ENCODE measurements at places on chromosomes 2 and 18. TPM values are rescaled to one million over a fixed set of nuclear protein-coding genes. Genes with fewer than 3 reads are reported as not detected.

Gene ADAM23
- total RNA-seq, result 1.3 TPM

DNA sequence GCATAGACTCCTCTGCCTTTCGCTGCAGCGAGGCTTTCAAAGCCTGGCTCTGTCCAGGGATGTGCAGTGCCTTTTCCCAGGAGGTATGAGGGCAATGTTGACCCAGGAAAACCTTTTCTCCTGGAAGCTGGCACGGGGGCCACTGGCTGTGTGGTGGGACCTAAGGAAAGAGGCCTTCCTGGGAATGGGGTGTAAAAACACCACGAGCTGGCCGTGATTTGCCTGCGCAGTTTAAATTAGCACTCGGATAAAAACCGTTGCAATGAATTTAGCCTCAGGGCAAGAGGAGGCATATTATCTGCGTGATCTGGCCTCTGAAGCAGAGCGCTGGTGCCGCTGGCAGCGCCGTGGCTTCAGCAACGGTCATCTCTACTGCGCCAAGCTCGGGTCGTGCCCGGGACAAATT is 3.0 kb downstream of the OSR1 start:
- no peak for DNase-seq

Gene CEP192
- 39.3 TPM for total RNA-seq

DNA sequence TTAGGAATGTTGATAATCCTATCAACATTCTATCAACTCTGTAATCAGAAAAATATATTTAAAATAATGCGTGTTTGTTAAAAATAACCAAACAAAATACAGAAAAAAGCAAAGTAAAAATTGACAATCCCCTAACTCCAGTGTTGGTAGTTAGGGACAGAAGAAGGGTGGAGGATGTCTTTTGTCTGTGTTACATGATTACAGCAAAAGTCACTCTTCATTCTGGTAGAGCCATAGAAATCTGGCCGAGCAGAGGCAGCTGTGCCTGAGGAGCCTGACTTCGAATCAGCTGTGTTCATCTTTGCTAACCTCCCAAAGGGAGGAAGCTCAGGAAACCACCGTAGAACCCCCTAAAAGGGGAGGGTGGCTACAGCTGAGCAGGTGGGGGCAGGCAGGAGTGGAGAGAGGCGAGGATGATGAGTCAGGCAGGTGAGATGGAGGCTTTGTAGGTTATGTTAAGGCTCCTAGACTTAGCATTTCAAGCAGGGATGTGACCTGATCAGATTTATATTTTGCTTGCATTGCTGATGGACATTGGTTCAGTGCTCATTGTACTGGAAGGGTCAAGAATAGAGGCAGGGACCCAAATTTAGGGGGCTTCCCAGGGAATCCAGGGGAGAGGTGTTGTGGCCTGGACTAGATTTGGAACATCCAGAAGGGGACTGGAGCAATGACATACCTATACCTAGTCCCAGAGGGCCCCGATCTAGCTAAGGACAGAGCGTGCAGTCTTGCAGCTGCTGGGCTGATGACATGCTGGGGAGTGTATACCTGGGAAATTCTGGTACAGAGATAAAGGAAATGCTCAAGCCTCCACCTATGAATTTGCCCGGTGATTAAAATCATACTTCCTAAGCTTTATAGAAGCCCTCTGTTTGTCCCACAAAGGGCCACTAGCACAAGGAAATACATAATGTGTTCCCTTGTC is 95.7 kb downstream of the NEDD4L start:
- DNase-seq, result no peak

DNA sequence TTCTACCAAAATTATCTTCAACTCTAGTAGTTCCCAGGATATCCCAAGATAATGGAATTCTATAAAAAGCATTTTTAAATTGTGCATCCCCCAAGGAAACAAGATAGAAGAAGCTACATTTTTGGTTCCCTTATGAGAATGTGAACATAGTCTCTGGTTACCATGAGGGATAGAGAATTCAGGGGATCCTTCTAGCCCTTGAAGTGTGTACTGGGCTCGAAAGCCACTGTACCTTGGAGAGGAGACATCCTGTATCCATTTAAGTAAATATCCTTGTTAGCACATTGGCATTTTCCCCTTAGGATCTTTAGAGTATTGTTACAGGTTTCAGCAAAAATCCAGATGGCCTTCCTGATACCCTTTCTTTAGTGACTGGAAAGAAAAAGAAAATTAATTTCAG is 228.5 kb downstream of the RTP5 start:
- no peak for DNase-seq

Gene PRSS56
- not detected for total RNA-seq
